ENCODE measurements at places on chromosomes 3 and 15.

- H3K4me1 ChIP-seq: no peaks in the 10 kb centered on the region
- no peak overlapping the region for H3K4me3 ChIP-seq
- DNase-seq: no peak
- H3K27ac ChIP-seq: no peak overlapping the region
- no peaks in the 10 kb centered on the region for H3K36me3 ChIP-seq
Observed at GRCh38 chr3:140599496-140599895, 78.4 kb upstream of the TRIM42 start.

- H3K27ac ChIP-seq: no peak overlapping the region
- no peak overlapping the region for H3K4me3 ChIP-seq
- H3K4me1 ChIP-seq: no peaks in the 10 kb centered on the region
- no peaks in the 10 kb centered on the region for H3K27me3 ChIP-seq
- no peak for DNase-seq
- no peaks in the 10 kb centered on the region for H3K36me3 ChIP-seq
Observed at GRCh38 chr3:167084545-167084944, 295.6 kb downstream of the ZBBX start.

DNA sequence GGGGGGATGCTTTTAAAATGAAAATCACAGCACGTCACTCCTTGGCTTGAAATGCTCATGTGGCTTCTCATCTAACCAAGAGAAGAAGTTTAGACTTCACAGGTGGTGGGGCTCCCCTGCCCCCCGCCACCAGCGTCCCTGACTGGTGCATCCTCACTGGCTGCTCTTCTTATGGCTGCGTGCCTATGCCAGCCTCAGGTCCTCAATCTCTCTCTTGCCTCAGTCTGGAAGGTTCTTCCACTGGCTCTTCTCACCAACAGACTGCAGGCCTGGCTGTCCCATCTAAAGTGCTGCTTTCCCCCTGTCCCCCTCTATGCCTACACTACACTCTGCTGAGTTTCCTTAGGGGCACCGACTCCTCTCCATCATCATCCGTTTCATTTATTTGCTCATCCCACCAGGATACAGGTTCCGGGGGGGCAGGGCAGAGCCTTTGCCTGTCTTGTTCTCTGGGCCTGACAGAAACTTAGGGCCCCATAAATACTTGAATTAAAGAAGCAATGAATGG lies 20.6 kb downstream of the ABTB1 start:
- no peak for DNase-seq
- no peaks in the 10 kb centered on the region for H3K4me1 ChIP-seq
- H3K27ac ChIP-seq: no peak overlapping the region
- no peaks in the 10 kb centered on the region for H3K27me3 ChIP-seq
- H3K36me3 ChIP-seq: no peaks in the 10 kb centered on the region

GRCh38 chr3:27721717-27722564 lies at the start of gene EOMES:
EOMES (minus strand) TSS chr3:27722323; CDS start chr3:27722294, 29 bp downstream.
- peak within 1 kb of the TSS; percentile 61 for H3K27ac ChIP-seq
- H3K4me3 ChIP-seq: peak within 1 kb of the TSS; percentile 84
- peak; percentile 72 for DNase-seq
- H3K4me1 ChIP-seq: peaks cover 42% of the 10 kb centered on the region

GRCh38 chr15:37140531-37141058 lies 40.2 kb upstream of the MEIS2 start:
- no peaks in the 10 kb centered on the region for H3K27me3 ChIP-seq
- no peaks in the 10 kb centered on the region for H3K36me3 ChIP-seq
- H3K27ac ChIP-seq: no peak overlapping the region
- H3K4me1 ChIP-seq: no peaks in the 10 kb centered on the region
- no peak overlapping the region for H3K4me3 ChIP-seq

DNA sequence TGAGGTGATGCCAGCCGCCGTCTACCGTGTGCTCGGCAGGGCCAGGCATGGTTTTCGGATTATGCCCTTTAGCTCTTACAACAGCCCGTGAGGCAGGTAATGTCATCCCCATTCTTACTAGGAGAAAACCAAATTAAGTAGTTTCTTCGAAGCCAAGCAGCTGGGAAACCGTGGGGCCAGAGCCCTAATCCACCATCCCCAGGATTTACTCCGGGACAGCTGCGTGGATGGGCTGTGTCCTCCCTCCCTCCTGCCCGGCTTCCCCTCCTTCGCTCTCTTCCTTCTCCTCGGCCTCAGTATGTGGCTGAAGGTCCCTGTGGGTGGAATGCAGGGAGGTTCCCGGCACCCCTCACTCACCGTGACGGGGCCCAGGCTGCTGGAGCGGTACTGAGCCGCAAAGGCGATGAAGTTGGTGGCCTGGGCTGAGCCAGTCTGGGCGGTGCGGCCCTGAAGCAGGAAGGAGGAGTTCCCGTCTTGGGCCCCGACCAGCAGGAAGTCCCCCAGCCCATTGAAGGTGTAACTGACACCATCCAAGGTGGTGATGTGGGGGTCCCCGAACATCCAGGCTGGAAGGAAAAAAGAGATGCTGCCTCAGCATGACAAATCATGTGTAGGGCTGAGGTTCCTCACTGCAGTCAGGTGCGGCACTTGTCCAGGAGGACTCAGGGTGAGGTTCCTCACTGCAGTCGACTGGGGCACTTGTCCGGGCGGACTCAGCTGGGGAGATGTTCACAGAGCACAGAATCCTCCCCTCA lies 42.5 kb downstream of the MUC20 start:
- H3K27me3 ChIP-seq: peaks cover 20% of the 10 kb centered on the region
- no peak overlapping the region for H3K4me3 ChIP-seq
- no peaks in the 10 kb centered on the region for H3K4me1 ChIP-seq
- no peak for DNase-seq

- no peaks in the 10 kb centered on the region for H3K4me1 ChIP-seq
- H3K27ac ChIP-seq: no peak overlapping the region
- H3K36me3 ChIP-seq: no peaks in the 10 kb centered on the region
- H3K4me3 ChIP-seq: no peak overlapping the region
- no peak for DNase-seq
- no peaks in the 10 kb centered on the region for H3K27me3 ChIP-seq
Observed at GRCh38 chr15:26391567-26392194, 381.2 kb downstream of the GABRB3 start.

DNA sequence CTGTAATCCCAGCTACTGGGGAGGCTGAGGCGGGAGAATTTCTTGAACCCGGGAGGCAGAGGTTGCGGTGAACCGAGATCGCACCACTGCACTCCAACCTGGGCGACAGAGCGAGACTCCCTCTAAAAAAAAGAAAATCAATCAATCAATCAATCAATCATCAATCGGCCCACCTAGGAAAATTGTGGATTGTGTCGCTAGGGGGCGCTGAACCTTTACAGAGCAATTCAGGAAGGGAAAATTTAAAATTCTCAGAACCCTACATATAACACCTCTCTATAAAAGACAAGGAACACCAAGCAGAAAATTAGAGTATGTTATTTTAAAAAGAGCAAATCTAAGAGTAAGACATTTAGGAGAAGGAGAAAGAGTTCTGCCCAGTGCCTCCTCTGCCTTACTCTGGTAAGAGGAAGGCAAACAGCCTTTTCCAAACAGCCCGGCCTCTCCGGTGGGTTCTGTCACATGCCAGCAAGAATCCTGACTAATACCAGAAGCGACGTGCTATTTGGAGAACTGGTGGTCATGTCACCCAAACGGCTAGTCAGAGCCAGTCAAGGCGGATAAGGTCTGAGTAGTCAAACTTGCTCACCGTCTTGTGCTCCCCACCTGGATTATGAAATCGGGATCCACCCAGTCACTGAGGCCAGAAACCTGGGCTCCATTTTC lies 22.3 kb upstream of the SMCO1 start:
- peak; percentile 40 for DNase-seq
- no peak overlapping the region for H3K4me3 ChIP-seq
- H3K27ac ChIP-seq: no peak overlapping the region
- no peaks in the 10 kb centered on the region for H3K36me3 ChIP-seq
- H3K27me3 ChIP-seq: no peaks in the 10 kb centered on the region
- H3K4me1 ChIP-seq: peaks cover 9% of the 10 kb centered on the region

GRCh38 chr15:92883876-92884435 lies 16.2 kb upstream of the CHD2 start:
- peaks cover 52% of the 10 kb centered on the region for H3K36me3 ChIP-seq
- no peaks in the 10 kb centered on the region for H3K27me3 ChIP-seq
- H3K27ac ChIP-seq: peak overlapping the region; percentile 98

Data from activated T-helper 2 cell treated with anti-CD3 and anti-CD28 coated beads, Interferon-gamma antibody, Interleukin-2, Interleukin-4, amounts not matched to agents 10 μg/mL and 5 μg/mL and 100 μg/mL, durations not matched to agents 14 hours and 24 hours and 36 hours (primary cell).